ENCODE measurements at places on chromosomes 1 and 21. TPM values are rescaled to one million over a fixed set of nuclear protein-coding genes. Genes with fewer than 3 reads are reported as not detected.

The PGBD5 gene
- total RNA-seq, result not detected

The TMIGD3 gene
- total RNA-seq, result not detected

DNA sequence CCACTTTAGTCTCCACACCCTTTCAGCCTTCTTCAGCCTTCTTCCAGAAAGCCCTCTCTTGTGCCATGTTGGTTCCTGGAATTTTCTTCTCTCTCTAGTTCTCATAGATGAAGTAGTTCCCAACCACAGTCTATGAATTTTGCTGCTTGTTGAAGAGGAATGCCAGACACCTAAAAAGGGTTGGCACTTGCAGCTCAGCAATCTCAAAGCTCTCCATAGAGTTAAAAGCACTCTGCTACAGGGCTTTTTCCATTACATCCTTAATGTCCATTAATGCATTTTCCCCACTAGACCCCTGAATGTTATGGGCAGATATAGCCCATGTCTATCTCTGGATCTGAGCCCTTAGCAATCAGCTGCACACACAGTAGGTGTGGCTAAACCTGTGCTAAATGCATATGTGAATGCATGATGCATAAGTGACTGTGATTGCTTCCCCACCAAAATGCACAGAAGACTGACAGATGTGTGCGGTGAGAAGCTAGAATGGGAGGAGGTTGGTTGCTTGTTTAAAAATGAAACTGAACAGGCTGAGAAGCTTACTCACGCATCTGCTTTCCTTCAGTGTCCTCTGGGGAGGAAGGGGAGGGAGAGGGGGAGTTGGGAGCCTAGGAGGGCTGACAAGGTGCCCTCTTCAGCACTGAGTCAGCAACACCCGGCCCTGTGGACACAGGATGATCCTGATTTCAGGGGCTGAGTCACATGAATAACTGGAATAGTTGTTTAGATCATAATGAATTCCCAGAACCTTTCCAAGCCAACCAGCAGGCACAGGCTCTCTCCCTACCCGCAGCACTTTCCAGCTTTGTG is 146.1 kb upstream of the FGGY start:
- no peak overlapping the region for H3K4me3 ChIP-seq
- no peaks in the 10 kb centered on the region for H3K36me3 ChIP-seq
- no peak overlapping the region for H3K27ac ChIP-seq
- DNase-seq, result no peak
- no peaks in the 10 kb centered on the region for H3K27me3 ChIP-seq

- peaks cover 3% of the 10 kb centered on the region for H3K4me1 ChIP-seq
- H3K27ac ChIP-seq, result no peak overlapping the region
- H3K4me3 ChIP-seq, result no peak overlapping the region
- DNase-seq, result no peak
- H3K27me3 ChIP-seq, result peaks cover 19% of the 10 kb centered on the region
- no peaks in the 10 kb centered on the region for H3K36me3 ChIP-seq
Measured at GRCh38 chr1:60753036-60753900, 329.1 kb upstream of the NFIA start.

- H3K4me3 ChIP-seq, result peak overlapping the region; percentile 95
- peak; percentile 21 for DNase-seq
- peaks cover 13% of the 10 kb centered on the region for H3K36me3 ChIP-seq
Measured at GRCh38 chr21:42009018-42009830, 936 bp downstream of the ZBTB21 start.
